ENCODE measurements at places on chromosomes 3 and 15. TPM values are rescaled to one million over a fixed set of nuclear protein-coding genes. Genes with fewer than 3 reads are reported as not detected.

Gene STRC
- not detected for total RNA-seq

Gene STRA6
- 3.0 TPM for total RNA-seq

Gene C3orf70
- total RNA-seq: 2.1 TPM

Gene MST1R
- total RNA-seq: 1.9 TPM

Gene ACTRT3
- 2.9 TPM for total RNA-seq

Gene WDR93
- total RNA-seq: not detected

Gene TMC3
- not detected for total RNA-seq

Gene EPHB3
- 1.1 TPM for total RNA-seq

Gene ZDHHC23
- total RNA-seq: 2.4 TPM

Gene NCK1
- total RNA-seq: 40.2 TPM

Gene RGMA
- 0.90 TPM for total RNA-seq

GRCh38 chr15:68407141-68407885 lies 24.6 kb downstream of the ITGA11 start:
- DNase-seq: no peak

DNA sequence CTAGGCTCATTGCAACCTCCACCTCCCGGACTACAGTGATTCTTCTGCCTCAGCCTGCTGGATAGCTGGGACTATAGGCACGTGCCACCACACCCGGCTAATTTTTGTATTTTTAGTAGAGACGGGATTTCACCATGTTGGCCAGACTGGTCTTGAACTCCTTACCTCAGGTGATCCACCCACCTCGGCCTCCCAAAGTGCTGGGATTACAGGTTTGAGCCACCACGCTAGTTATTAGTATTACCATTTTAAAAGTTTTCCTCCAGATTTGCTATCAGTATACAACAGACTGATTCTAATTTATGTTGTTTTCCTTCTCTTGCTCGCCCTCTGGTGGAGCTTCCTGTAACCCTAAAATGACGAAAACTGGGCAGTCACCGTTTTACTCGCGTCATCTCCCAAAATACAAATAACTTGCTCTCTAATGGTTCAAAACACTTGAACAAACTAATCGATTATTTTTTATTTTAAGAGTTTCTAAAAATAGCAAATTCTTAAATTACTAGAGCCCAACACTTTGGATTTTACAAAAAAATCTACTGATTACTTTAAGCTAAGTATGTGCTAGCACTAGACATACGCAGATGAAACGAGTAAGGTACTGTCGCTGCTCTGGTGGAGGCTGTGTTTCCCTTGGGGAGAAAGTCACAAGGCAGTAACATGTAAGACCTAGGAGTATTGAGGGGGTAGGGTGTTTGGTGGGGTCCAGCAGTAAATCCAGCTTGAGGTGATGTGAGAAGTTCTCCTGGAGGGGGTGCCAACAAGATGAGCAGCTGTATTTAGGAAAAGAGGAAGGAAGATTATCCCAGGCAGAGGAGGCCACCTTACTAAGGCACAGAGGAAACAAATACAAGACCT lies 203.3 kb downstream of the MBNL1 start:
- DNase-seq: peak; percentile 54

GRCh38 chr3:9072667-9073009 lies 109.4 kb upstream of the RAD18 start:
- DNase-seq: no peak

GRCh38 chr3:136192831-136193230 lies 3.3 kb downstream of the MSL2 start:
- DNase-seq: no peak

DNA sequence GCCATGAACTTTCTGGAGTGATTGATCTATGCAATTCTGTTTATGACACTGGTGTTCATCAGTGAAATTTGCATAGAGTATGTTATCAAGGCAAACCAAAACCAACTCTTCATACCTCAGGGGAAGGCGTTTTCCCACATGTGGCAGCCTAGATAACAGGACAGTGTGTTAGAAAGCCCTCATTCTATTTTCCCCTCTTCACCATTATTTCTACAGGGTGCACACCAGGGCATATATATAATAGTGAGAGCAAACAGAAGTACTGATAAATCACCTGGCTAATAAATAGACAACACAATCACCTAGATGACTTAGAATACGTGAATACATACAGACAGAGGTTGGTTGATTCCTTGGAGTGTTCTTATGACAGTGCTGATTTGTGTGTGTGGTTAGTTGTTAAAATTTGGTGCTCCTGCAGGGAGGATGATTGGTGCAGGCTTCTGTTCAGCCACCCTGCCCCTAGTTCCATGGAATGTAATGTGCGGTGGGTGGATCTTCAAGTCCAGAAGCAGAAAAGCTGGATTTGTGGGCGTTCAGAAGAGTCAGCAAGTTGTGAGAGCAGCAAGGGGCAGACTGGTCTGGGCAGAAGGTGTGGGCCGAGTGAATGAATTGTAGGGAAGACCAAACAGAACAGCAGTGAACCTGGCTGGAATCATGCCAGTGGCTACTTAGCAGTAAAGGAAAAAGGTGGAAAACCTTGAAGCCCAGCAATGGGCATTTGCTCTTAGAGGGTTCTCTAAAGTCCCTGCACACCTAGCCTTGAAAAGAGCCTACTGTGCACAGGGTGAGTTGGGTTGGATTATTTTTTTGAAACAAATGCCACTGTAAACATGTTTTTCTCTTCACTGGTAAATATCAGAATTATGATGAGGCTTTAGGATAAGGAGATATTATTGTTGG lies 11.7 kb upstream of the RARRES1 start:
- DNase-seq: no peak

DNA sequence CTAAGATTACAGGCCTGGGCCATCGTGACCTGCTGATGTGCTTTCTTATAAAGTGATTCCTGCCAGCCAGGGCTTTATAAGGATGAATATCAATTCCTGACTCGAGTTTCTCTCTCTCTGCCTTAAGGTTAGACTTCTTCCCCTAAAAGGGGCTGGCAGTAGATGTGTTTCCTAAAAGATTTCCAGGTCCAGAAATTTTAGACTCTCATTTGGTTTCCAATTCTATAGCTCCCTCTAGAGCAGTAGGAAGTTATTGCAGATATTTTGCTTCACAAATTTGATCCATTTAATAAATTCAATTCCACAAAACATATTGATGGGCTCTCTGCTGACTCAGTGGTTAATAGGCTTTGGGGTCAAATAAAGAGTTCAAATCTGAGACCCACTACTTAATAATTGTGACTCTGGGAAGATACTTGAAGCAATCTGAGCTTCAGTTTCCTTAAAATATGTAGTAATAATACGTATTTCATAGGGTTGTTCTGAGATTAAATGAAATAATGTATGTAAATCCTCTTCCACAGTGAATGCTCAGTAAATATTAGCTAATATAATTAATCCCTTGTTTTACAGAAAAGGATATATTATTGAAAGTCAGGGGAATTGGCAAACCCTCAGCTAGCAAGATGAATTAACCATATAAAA lies 2.1 kb downstream of the TRIM69 start:
- no peak for DNase-seq

DNA sequence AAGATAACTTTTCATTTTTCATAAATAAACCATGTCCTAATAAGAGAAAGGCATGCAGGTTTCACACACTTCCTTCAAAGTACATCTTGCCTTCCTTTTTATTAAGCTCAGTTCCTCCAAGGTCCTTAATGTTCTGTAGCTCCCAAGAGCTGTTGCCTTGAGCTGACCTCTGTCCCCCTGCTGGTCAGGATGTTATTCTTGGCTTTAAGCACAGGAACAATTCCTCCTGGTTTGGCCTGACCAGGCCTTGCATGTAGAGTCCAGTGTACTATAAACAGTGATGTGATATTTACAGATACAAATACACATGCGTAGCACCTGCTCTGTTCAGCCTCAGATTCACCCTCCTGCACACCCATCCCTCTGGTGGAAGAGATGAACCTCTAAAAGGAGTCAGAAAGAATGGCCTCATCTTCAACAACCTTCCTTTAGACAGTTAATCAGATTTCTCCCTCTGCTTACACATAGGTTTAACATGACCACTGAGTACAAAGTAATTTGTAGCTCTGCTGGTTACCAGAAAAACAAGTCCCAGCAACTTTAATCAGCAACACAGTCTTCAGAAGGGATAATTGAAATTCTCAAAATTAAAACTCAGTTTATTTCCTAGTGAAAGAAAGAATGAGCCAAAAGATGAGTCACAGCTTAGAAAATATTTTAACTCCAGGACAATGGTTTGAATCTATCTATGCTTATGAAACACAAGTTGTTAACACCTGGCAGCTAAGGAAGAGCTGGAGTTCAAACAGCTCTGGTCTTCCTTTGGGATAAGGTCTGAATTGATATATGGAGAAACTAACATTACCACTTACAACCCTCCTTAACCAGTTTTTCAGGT lies 46.5 kb downstream of the PTPN9 start:
- peak; percentile 55 for DNase-seq

DNA sequence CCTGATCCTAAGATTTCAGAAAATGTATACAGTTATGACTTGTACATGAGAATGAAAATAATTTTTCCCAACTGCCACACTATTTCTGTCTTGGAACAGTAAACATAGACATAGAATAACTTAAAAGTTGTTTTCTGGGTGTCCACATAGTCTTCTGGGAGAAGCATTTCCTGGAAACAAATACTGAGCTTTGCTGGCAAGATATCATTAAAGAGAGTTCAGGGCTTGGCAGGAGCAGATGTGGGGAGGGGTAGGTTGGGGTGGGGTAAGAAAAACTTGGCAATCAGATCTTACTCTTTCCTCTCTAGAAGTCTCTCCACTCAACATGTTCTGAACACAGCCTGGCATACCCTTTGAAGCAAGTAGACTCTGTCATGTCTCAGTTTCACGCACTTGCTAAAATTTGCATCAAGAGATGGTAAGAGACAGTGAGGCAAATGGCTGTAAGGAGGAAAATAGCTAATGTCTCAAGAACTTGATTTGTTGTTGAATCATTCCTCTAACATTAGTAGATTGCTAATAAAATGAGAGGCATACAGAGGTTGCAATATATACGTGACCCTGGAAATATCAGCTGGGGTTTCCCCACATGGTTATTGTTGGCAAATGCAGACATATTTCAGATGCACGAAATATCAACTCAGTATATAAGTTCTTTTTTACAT lies 27.3 kb upstream of the ABI3BP start:
- DNase-seq: peak; percentile 22

DNA sequence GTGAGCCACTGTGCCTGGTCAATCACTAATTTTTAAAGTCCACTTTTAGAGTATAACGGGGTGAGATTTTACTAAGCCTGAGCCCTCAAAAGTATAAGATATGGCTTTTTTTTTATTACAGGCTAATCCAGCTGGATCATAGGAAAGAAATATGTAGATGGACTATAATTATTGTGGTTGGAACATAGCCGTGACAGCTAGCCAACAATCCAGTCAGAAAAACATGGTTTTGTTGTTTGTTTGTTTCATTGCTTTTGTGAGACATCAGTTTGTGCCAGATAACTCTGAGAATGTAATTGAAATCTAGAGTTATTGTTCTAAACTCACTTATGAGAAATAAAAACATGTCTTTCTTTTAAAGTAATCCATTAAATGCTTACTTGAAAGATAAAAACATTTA lies 37.3 kb upstream of the ATOSA start:
- no peak for DNase-seq

- DNase-seq: no peak
Observed at GRCh38 chr3:172062761-172063160, 23.4 kb downstream of the FNDC3B start.

DNA sequence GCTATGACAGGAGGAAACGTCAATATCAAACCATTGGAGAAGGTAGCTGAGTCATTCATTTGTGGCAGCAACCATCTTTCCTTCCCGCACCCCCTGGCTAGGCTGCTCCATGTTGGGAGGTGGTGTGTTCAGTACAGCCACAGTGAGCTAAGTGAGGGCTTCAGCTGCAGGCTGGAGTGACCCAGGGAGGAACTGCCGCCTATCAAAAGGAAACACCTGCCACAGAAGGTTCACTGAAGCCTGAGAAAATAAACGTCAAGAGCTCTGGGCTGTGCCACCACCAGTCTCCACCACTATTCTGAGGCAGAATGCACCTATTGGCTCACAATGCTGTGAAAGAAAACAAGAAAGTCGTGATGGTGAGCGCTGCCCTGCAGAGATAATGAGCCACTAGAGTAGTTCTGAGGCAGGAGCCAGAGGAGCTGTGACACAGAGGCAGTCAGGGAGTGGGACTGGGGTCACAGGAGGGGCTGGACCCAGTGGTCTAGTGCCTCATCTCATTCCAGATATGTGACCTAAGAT lies 34.8 kb upstream of the CD47 start:
- DNase-seq: no peak

- DNase-seq: no peak
Observed at GRCh38 chr3:40267937-40268724, 41.4 kb upstream of the EIF1B start.

DNA sequence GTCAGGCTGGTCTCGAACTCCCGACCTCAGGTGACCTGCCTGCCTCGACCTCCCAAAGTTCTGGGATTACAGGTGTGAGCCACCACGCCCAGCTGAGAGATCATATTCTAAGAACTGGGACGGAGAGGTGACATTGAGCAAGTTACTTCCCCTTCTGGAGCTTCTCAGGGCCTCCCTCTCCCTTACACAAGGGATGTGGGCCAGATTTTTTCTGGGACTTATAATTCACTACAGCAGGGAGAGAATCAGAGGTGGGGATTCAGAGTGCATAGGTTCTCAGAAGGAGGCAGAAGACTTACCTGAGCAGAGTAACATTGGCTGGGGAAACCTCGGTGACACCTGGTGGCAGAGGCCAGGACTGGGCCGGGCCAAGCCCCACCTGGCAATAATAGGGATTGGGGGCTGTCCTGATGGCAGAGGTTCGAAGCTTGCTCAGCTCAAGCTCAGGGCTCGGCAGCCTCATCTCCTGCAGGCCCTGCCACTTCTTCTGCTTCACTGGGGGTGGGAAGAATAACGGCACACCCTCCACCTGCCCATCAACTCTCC lies 6.8 kb downstream of the LTK start:
- no peak for DNase-seq

GRCh38 chr3:57382933-57383332 lies 90.4 kb upstream of the ASB14 start:
- DNase-seq: no peak

GRCh38 chr3:129312671-129313414 lies 34.2 kb downstream of the HMCES start:
- no peak for DNase-seq

GRCh38 chr15:74821091-74821789 lies 5.2 kb upstream of the CPLX3 start:
- DNase-seq: no peak

GRCh38 chr3:146544929-146545528 lies 622 bp upstream of the PLSCR1 start:
- DNase-seq: no peak

- DNase-seq: no peak
Observed at GRCh38 chr3:10228248-10228950, 19.9 kb upstream of the TATDN2 start.

GRCh38 chr15:23385886-23386430 lies 31.4 kb downstream of the GOLGA8S start:
- DNase-seq: no peak

- DNase-seq: no peak
Observed at GRCh38 chr3:71607364-71607763, 23.8 kb upstream of the FOXP1 start.

DNA sequence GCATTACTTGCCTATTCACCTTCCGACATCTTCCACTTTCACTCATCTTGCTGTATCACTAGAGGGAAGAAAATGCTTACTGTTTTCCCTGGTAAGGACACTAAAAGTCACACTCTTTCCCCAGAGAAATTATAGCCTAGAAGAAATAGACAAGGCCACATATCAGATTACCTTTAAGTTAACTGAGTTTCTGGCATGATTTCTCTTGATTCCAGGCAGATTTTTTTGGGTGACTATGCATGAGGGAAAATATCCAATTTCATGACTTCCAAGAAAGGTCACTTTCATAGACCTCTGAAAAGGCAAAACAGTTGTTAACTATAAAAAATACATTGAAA lies 30.3 kb downstream of the TCF12 start:
- no peak for DNase-seq
